ENCODE measurements at places on chromosomes 7 and 10.

DNA sequence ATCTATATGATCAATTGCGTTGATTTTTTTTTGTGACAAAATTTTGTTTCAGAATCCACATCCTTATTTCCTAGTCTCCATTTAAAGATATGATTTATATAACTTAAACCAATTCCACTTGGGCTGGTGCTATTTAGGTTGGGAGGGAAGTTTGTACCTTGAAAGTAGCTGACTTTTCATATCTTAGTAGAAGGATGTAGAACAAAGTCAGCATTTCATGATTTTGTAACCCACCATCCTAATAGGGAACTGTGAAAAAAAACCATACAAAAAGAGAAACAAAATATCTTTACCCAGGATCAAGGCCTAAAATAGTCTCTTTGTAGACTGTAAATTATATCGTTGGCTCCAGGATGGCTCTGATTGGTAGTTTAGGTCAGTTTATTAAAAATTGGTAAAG, 8.3 kb downstream of the HECTD2 start:
- no peak for DNase-seq

DNA sequence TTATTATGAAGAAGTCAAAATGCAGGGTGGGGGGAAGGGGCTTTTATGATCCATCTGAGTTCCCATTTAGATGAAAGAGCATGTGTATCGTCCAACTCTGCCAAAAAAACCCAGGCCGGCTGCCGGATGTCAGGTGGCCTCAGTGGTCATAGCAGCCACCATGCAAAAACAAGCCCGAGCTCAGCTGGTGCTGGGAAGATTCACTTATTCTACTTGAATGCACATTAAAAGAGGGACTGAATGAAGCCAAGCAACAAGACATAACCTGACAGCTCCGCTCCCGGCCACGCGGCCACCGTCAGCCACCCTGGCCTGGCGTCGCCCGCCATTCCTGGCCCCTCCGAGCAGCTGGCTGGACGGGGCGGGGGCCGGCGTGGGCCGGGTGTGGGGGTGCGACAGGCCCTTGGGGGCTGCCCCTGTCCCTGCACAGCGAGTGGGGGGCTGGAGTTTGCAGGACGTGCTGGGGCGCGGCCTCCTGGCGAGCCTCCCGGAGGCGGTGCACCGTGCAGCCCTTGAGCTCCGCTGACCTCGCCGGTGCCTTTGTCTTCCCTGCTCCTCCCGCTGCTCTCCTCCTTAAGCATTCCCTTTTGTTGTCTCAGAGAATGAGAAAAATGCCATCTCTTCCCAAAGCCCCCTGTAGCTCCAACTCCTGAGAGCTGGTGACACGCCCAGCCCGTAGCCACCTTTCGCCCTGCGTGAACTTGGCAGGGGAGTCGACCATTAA, 67.8 kb downstream of the EBF3 start:
- no peak for DNase-seq

- no peak for DNase-seq
Observed at GRCh38 chr7:2248984-2249694, 7.1 kb downstream of the NUDT1 start.

GRCh38 chr10:69180525-69181204, 631 bp downstream of the SUPV3L1 start:
- no peak for DNase-seq

- DNase-seq, result no peak
Observed at GRCh38 chr7:125530553-125530952, 600.9 kb upstream of the POT1 start.

GRCh38 chr10:116486770-116487448, 58.8 kb upstream of the PNLIP start:
- DNase-seq, result no peak

GRCh38 chr7:37405603-37406122, 43.0 kb downstream of the ELMO1 start:
- DNase-seq, result no peak

DNA sequence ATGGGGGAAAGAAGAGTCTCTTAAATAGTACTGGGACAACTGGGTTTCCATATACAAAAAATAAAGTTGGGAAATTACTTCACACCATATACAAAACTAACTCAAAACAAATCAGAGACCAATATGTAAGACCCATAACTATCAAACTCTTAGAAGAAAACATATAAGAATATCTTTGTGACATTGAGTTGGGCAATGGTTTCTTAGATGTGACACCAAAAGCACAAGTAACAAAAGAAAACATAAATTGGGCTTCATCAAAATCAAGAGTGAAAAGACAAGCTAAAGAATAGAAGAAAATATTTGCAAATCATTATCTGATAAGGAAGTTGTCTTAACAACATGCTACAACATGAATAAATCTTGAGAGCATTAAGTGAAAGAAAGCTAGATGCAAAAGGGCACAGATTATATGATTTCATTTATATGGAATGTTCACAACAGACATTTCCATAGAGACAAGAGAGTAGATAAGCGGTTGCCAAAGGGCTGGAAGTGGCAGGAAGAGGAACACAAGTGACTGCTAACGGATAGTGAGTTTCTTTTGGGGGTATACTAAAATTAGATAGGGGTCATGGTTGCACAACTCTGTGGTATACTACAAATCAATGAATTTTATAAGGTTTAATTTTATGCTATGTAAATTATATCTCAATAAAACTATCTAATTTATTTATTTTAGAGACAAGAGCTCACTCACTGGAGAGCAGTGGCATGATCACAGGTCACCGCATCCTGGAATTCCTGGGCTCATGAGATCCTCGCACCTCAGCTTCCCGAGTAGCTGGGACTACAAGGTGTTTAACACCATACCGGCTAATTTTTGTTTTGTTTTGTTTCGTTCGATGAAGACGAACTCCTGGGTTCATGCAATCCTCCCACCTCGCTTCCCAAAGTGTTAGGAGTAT, 35.4 kb downstream of the JMJD1C start:
- no peak for DNase-seq

DNA sequence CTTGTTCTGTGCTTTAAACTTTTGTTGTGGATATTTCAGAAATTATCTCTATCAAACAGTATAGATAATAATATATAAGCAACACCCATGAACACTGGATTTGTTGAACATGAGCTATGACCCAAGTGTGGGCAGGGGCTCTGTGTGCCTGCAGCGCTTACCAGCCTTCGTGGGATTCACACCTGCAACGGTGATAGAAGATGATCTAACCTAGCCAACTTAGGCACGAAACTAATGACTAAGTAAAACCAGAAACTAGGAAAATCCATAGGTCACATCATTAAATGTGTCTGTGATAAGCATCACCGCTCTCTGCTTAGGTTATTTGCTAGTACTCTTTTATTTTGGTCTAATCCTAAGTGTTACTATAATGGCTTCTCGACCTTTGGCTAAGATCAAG, 18.0 kb downstream of the SPAG6 start:
- no peak for DNase-seq

DNA sequence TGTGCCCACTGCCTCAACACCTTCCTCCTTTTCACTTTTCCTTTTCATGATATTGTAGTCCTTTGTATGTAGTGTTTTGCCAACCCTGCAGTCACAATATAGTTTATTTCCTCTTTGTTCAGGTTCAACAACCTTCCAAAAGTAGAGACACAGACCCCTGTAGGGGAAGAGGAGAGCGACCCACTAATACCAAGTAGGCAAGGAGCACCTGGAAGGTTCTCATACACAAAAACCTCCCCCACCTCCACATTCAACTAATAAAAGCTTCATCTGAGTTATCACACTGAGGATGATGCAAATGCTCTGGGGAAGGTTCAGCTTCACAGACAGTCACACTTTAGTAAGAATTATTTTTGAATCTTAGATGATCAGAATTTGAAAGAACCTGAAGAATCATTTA, 41.6 kb downstream of the PIK3AP1 start:
- no peak for DNase-seq

DNA sequence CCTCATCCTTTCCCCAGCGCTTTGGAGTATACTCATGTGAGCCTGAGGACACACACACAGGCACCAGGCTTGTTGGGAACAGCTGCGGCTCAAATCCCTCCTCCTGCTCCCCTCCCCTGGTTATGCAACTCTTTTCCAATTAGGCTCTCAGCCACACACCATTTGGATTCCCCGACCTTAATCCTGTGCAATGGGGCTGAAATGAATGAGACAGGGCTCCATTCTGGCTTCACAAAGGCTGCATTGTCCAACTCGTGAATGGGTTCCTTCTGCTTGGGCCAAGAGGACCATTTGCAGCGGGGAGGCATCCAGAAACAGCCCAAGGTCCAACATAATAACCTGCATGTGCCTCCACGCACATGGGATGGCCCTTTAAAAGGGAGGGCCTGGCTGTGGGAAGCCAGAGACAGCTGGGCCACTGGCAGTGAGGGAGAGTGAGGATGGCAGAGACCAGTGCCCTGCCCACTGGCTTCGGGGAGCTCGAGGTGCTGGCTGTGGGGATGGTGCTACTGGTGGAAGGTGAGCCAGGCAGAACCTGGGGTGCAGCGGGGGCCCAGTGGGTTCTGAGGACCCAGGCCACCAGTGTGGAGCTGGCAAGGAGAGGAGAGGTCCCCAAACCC, at the start of gene RGR:
Gene RGR, plus strand, starts transcription at position 403 of the 620 bp plus-strand sequence. Its CDS starts 38 bp downstream, at position 441.
- DNase-seq, result no peak

- DNase-seq, result no peak
Observed at GRCh38 chr7:157791261-157791660, 454.5 kb downstream of the DNAJB6 start.
